SHP77 treated with DMSO at 0.1 percent for 48 hours (cell line): ENCODE measurements at places on chromosomes 3 and 15.

DNA sequence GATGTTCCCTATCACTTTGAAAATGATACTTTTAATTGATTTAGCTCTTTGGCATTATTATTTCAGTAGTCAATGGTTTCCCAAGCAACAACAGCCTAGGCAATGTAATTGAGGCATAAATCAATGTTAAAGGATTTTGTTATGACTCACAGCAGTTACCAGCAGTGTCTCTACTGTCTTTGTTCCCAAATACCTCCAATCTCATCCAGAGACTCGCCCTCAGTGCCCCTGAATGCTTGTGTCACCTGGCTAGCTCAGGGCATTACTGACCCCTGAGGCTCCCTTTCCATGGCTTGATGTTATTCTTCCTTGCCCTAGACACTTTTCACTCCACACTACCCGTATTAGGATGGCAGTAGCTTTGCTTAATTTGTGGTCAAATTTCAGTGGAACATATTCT, 227.2 kb downstream of the SQOR start:
- DNase-seq, result no peak

DNA sequence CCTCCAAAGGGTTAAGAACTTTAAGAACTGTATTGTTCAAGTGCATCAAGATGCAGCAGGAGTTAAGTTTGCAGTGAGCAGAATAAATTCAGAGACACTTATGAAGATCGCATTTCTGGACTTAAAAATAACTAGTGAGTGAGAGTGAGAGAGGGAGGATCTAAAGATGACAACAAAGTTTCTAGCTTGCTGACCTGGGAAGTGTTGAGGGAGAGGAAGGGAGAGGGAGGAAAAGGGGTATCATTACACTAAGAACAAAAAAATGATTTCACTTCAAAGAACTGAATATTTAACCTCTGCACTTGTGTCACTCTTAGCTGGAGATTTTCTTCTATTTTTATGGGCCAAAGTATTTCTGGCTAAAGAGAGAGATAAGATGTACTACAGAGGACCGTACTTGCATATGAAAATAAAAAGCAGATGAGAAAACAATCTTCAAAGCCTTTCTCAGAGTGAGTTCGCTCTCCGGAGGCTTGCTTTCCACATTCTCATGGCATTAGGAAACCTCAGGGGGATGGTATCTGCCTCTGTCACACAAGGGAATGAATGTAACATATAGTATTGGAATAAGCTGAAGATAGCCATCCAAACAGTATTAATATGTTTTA, 91.4 kb upstream of the TJP1 start:
- DNase-seq, result no peak

DNA sequence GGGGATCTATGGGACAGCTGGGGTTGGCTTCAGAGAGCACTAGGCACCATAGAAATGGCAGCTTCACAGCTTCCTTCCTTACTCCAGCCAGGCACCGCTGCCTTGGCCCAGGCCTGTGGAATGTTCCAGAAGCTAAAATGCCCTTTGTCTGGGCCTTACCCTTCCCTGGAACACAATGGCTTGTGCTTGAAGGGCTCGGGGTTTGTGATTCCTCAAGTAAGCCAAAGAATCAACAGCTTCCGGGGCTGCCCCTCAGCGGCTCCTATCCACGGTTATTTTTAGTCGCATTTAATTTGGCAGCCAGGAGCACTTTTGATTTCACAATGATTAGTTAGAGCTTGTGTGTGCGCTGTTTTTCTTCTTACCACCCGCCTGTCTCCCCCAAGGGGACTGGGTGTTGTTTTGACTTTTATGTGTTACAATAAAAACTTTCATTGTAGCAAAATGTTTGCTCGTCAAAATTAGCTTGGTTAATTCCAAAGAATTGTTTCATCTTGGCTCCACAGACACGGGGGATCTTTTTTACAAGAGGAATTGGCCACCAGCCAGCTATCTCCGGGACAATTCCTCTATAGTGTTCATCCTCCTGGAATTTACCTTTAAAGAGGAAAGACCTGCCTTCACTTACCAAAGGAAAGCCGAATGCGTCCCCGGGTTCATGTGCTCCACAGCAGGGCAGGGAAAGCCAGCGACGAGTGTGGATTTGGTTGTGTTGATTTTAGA, 73.8 kb downstream of the TLE3 start:
- DNase-seq, result no peak

- DNase-seq, result no peak
These were observed 5.8 kb downstream of the C3orf20 start for GRCh38 chr3:14680716-14681115.

DNA sequence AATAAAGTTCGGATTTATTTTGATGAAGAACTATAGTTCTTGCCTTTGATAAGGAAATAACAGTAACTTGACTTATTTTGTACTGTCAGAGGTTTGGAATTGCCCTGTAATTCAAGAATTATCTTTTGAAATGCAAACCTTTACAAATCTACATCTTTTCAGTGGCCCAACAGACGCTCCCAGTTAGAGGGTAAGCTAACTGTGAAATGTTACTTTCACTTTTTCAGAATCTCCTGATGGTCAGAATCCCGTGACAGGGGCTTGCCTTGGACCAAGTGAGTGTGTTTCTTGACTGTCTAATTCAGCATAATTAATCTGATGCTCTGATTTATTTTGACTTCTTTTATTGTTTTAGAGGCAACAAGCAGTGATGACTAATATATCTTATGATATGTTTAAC, 262.5 kb downstream of the PLOD2 start:
- no peak for DNase-seq

DNA sequence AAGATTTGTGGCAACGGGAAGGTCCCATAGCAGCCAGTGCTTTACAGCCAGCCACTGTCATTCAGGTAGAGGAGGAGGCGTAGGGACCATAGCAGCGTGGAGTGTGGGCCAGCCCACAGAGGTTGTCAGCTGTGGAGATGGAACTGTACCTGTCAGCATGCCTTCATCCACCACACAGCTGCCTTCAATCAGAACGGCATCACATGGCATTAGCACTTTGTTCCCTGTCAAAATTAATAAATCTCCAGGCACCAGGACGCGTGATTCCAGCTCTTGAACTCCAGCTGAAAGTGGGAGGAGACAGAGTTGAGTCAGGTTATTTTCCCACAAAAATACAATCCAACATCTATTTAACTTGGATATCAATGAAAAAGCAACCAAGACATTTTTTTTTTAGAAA, 84.0 kb downstream of the ATP13A4 start:
- DNase-seq, result no peak

DNA sequence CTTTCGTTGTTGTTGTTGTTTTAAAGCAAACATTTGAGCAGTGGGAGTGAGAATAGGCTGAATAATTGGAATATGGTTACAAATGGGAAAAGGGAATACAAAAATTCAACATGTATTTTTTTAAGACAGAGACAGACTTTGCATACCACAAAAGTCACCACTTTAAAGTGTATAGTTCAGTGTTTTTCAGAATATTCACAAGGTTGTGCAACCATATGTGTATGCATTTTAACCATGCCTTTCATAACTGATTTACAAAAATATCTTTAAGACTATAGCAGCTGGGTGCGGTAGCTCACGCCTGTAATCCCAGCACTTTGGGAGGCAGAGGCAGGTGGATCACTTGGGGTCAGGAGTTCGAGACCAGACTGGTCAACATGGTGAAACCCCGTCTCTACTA, 41.3 kb downstream of the EHHADH start:
- no peak for DNase-seq

GRCh38 chr15:48385031-48385830, 54.0 kb downstream of the DUT start:
- DNase-seq, result no peak

GRCh38 chr3:155363690-155364070, 70.2 kb upstream of the STRIT1 start:
- no peak for DNase-seq

DNA sequence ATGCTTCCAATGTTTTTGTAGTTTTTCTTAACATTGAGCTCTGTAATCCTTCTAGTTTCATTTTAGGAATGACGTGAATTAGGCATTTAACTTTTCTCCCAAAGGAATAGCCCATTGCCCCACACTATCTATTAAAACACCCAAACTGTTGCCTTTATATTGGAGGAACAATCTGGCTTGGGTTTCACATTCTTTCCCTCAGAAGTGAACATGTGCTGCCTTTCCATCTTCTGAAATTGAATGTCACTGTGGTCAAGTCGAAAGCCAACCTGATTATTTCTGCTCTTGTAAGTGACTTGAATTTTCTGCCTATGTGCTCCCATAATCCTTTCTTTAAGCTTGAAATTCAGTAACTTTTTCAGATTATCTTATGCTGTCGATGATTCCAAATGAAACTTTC, 214.5 kb downstream of the SLC9A9 start:
- DNase-seq, result no peak

- DNase-seq, result no peak
These were observed 338.4 kb upstream of the ADAMTS9 start for GRCh38 chr3:65026151-65026550.

- DNase-seq, result no peak
These were observed 360.6 kb upstream of the SGO1 start for GRCh38 chr3:20546636-20547035.

DNA sequence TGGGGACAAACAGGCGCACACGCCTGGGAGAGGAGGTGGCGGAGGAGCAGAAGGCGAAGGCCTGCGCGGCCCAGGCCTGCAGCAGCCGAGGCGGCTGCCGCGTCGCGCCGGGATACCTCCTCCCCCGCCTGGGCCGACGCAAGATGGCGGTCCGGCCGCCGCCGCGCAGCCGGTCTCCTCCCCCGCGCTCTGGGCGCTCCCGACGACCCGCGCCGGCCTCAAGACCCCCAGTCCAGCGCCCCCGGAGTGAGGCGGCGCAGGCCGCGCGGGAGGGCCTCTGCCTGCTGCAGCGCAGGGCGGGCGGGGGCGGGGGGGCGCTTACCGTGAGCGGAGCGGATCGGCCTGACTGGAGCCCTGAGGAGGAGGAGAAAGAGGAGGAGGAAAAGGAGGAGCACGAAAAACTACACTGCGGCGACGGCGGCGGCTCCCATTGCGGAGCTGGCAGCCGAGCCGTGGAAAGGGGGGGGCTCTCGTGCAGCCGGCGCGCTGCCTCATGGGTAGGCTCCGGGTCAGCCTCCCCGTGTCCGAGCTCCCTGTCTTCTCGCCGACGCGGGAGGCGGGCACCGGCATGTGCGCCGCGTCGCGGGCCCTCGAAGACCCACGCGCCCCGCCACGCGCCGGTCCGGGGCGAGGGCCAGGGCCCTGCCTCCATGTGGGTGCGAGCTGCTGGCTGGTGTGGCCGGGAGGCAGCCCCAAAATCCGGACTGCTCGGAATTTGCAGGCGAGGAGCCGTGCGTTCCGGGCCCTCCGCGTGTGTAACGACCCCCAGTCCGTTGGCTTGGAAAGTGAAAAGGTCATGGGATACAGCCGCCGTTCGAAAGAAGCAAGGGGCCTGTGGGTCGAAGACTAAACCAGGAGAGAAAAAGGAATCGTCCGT, at the start of gene ZNF280D:
ZNF280D (minus strand) TSS at position 374 of the 877 bp plus-strand sequence. CDS start 26,400 bp downstream, outside the sequence.
- peak; percentile 59 for DNase-seq
